ENCODE measurements at places on chromosomes 2 and 18.

DNA sequence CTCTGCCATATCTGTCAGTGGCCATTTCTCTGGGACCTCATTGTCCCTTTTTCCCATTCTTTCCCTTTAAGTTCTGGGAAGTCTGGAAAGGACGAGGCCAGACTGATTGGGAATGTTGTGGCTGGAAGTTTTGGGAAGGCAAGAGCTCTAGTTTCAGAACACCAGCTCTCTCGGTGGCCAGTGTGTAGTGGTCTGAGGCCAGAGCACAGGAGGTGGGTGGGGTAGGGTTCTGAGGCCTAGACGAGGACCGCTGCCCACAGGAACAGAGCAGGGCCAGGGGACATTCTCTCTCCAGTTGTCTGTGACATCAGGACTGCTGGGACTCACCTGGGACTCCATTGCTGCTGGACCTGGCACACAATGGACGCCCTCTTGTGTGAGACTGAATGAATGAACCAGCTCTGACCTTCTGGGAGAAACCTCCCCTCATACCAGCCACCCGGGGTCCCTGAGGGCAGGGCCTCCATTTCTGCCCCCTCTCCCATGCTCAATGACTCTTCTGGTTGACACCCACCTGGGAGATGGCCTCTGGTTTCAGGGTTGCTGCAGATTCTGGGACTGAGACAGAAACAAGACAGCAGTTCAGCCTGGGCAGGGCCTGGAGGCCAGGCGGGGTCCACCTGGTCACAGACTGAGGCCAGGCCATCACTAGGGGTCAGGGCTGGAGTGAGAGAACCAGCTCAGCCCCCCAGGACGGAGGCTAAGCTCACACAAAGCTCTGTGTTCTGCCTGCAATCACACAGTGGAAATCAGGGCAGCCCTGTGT lies 8.4 kb upstream of the NPPC start:
- no peak for DNase-seq

- no peak for DNase-seq
Observed at GRCh38 chr2:219506153-219506801, 7.6 kb downstream of the GMPPA start.

GRCh38 chr2:10909050-10909995 lies 2.4 kb upstream of the KCNF1 start:
- no peak for DNase-seq

GRCh38 chr18:74963820-74964446 lies 245.0 kb downstream of the PTGR3 start:
- DNase-seq = no peak

DNA sequence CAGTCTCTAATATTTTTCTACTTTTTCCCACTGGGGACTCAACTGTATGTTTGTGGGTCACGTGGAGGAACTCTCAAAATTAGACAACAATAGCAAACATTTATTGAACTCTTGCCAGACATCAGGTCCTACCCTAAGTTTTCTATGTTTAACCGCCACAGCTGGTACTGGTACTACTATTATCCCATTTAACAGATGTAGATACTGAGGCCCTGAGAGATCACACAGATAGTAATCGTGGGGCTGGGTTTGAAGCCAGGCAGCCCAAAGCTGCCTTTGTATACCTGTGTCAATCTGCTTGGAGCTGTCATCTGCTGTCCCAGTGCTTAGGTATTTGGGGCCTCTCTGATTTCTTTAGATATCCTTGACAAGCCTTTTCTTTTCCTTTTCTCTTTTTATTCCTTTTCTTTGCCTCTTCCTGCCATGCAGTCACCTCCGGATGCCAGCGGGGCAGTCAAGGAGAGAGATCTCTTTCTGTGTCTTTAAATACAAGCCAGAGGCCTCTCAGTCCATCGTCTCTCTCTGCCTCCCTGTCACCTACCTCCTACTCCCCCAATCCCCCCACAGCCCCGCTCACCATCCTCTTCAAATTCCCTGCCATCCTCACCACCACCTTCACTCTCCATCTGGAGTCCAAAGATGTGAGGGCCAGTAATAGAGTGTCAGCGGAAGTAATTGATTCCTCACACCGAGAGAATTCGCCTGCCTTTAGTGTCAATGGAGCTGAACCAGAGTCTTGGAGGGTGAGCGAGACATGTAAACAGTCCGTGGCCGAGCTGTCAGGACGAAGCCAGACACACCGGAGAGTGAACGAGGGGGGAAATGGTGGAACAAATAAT lies 23.4 kb downstream of the NRP2 start:
- DNase-seq = no peak

- no peak for DNase-seq
Observed at GRCh38 chr2:237540823-237541222, 25.6 kb upstream of the PRLH start.

DNA sequence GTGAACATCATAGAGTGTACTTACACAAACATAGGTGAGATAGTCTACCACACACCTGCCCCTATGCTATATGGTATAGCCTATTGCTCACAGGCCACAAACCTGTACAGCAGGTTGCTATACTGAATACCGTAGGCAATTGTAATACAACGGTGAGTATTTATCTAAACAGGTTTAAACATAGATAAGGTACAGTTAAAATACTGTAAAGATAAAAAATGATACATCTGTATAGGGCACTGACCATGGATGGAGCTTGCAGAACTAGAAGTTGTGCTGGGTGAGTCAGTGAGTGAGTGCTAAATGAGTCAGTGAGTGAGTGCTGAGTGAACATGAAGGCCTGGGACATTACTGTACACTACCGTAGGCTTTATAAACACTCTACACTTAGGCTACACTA lies 267.0 kb upstream of the HS6ST1 start:
- no peak for DNase-seq

- no peak for DNase-seq
Observed at GRCh38 chr2:20175267-20175666, 49.7 kb downstream of the SDC1 start.

DNA sequence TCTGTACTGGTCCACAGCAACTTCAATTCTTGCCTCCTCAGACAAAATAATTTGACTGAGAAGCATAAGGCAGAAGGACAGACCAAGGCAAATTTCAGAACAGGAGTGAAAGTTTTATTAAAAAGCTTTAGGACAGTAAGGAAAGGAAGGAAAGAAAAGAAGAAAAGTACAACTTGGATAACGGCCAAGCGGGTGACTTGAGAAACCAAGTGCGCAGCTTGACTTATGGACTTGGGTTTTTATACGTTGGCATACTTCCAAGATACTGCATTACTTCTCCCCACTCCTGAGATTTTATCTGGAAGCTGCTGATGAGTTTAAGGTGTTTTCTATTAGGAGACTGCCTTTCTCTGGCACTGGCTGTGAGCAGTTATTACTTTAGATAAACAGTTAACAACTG lies 64.7 kb downstream of the CCDC178 start:
- no peak for DNase-seq

GRCh38 chr2:238997137-238997390 lies 149.2 kb downstream of the TWIST2 start:
- DNase-seq = no peak

DNA sequence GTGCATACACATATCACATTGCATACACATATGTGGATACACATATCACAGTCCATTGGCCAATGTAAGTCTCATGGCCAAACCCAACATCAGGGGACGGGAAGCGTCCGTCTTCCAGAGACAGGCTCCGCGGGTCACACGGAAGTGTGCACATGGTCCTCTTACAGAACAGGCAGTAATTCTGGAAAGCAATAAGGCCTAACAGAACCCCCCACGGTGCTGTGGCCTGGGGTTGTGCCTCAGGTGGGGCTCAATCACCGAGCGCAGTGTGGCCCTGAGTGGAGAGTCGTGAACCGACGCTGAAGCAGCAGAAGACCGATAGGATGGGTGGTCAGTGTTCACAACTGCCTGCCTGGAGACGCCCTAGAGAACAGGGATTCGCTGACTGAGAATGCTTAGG lies 857.3 kb downstream of the GALR1 start:
- DNase-seq = no peak

DNA sequence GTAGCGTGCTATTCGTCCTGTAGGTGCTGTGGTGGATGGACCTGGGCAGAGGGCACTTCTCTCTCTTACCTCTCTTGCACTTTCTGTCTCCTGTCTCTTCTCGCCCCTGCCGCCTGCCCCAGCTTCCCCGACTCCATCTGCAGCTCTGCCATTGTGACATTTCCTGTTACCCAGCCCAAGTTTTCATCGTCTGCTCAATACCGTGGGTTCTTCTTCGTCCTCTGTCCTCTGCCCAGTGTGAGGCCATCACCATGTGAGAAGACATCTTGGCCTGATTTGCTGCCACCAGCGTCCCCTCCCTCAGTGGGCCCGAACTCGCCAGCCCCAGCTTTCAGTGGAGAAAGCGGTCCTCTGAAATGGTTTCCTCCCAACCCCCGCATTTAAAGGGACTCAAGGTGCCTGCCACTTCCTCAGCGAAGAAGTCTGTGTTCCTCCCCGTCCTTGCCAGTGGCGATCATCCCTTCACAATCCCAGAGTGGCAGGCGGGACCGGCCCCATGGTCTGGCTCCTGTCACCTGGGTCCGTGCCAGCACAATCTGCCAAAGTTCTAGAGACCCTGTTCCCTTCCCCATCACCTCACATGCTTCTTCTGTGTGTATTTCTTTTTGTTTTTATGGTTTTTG lies 18.0 kb downstream of the TGOLN2 start:
- DNase-seq = no peak

DNA sequence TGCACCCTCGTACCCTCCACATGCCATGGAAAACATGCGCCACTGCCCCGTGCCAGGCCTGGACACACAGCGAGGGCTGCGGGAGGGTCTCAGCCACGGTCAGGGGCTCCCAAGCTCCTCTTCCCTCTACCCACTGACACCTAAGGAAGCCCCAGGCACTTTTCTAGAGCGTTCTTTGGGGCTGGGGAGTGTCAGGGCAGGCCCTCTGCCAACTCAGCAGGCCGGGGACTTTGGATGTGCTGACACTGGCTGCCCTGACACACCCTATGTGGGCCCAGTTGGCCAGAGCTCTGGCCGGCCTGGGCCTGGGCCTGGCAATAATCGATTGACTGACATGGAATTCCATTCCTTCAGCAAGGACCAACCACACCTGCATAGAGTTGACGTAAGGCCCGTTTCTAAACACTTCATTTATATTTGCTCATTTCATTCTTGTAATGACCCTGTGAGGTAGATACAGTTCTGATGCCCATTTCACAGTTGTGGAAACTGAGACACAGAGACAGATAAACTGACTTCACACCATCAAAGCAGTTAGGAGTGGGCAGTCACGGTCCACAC lies 70.5 kb downstream of the ZFP36L2 start:
- no peak for DNase-seq

- no peak for DNase-seq
Observed at GRCh38 chr2:69572641-69573040, 70.9 kb downstream of the AAK1 start.

DNA sequence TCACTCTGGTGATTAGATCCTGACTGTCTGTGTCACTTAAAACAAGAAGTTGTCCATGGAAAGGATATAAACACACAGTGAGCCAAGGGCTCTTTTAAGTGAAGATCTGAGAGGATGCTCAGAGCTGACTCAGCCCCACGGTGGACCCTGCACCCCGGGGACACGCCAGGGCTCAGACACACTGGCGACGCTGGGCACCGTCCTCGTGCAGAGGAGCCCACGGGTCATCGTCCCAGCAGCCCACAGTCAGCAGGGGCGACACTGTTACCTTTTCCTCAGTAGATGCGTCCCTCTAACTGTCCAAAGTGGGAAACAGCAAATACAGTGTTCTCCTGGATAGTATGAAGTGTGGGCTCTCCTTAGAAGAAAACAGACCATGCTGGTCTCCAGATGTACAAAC lies 225.6 kb downstream of the HDAC4 start:
- DNase-seq = no peak

DNA sequence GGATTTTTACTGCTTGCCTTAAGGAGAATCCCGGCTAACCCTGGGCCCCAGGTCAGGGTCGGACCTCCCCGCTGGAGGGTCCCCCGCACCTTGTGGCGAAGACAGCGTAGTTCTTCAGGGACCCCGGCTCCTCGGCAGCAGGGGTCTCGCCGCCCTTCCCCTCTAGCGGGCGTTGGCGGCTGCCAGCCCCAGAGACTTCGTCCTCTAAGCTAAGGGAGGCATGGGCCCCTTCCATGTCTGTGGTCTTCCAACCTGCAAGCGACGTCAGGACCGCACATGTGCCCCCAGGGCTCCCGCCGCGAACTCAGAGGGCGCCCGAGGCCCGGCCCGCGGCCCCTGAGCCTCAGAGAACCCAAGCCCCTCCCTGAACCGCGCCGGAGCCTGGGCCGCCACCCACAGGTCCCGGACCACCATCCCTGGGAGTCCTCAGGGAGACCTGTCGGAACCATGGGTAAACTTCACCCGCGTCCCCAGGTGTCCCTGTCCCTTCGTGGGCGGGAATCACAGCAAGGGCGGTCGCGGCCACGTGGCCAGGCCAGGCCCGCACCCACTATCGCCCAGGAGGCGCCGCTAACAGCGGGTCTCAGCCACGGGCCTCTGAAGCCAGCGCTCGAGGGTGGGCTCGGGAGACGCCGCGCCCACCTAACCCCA lies 562 bp downstream of the ANKMY1 start:
- no peak for DNase-seq

DNA sequence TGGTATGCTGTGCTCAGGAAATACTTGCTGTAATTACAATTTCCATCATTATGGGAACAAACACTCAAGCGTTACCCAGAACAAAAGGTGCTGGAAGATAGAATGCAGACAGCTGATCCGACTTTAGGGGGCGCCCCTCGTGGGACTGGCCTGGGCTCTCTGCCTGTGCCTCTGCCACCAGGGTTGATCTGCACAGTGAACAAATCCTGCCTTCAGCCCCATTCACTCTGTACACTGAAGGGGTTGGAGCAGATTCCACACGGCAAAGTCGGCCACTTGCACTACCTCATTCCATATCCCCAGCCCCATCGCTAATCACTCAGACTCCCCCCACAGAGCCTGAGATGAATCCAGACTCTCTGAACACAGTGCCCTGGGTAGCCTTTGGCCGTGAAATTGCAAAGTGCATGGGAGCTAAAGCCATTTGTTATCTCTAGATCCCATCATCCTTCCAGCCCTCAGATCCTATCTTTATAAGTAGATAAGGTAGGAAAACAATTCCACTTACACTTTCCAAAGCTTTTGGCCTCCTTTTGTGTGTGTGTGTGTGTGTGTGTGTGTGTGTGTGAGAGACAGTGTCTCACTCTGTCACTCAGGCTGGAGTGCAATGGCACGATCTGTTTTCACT lies 69.3 kb downstream of the INPP5D start:
- no peak for DNase-seq

DNA sequence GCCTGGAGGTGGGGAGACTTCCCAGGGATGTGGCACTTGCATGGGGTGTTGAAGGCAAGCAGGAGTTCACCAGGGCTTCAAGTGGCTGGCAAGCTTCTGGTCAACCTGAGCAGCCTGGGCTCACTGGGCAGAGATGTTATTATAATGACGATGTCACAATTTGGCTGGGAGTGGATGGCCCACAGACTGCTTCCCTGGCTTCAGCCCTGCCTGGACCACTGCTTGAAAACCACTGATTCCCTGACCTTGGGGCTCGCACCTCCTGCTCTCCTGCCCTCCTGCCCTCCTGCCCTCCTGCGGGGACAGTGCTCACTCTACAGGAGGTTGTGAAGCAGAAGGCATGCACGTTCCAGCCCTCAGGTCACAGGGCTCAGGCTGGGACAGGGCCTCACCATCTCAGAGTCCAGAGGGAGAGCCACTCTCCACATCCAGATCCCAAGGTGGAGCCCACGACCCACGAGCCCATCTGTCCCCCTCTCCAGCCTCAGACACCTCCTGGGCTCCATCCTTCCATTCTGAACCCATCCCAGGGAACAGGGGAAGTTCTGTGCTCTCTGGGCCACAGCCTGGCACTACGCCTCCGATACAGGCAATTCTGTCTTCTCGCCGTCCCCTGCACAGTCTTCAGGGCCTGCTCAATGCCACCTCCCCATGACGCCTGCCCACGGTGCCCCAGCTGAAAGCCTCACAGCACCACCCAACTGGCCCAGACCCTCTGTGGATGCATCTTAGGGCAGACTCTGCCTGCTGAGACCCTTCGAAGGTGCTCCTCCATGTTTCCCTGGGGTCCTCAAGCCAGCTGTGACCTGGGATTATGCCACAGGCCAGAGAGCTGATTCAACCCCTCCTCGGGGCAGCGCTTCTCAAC lies 241.6 kb upstream of the RAB6C start:
- DNase-seq = no peak
